EL (cell line): ENCODE measurements at places on chromosomes 2 and 18.

GRCh38 chr2:233289648-233290047, 18.0 kb upstream of the SAG start:
- DNase-seq, result no peak

- peak; percentile 32 for DNase-seq
These were observed 5.8 kb upstream of the DGUOK start for GRCh38 chr2:73920577-73921545.

DNA sequence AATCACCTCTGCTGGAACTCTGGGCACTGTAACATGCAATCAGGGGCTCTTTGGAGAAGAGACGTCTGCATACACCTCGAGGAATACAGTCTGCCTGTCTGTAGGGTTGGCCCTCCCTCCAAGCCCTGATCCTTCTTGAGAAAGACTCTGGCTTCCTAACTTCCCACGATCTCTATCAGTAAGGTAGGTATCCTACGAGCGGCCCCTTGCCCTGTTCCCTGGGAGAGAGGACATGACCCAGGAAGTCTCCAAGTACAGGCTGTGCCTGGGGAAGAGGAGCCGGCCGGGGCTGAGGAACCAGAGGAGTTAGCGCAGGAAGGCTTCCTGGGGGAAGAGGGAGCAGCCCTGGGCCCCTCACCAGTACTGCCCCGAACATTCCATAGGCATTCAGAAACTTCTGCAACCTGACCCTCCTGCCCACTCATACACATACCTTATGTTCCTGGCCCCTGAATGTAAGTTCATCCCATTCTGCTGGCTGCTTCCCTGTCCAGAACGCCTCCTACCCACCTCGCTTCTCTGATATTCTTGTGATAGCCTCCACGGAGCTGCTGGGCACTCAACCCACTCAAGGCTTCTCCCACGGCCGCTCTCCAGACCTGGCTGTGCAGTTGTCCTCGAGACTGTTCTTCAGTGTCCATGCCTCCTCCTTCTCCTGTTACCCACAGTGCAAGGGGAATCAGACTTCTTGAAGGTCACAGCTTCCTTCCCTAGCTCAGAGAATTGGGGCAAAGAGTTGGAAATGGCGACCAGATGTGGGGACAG, 116.1 kb downstream of the CYP26B1 start:
- no peak for DNase-seq

- peak; percentile 13 for DNase-seq
These were observed 179.2 kb downstream of the MEMO1 start for GRCh38 chr2:31831585-31831984.

GRCh38 chr2:25078170-25079049, 36.5 kb downstream of the EFR3B start:
- peak; percentile 67 for DNase-seq

DNA sequence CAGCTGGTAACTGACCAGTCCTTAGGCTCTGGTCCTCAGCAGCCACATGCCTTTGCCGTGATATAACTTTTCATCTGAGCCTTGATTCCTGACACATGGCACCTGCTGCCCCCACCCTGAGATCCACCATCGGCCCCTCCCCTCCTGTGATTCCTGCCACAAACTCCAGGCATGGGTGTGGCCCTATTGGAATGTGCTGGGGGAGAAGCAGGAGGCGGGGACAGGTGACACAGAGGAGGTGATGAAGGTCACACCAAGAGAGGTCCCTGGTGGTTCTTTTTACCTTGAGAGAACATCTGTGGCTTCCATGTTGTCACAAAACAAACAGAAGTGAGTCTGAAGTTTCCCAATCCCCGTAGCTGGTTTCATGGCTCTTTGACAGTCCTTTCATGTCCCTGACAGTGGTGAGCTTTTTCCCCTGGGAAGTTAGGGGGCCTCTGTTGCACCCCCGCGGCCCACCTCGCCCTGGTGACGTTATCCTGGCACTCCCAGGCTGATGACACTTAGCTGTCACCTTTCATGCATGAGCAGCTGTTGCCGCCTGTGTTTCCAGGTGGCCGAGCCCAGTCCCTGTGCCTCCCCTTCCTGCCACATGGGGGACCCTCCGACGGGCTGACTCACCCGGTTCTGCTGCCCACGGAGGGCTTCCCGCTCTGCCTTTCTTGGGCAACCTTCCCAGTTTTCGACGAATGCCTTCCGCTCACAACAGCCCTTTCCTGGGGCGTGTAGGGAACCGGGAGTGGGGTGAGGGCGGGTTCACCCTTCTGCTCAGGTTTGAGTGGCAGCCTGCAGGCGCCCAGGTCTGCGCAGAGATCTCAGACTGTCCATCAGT, 66.3 kb upstream of the GLI2 start:
- peak; percentile 33 for DNase-seq

GRCh38 chr2:174633623-174633930, 36.0 kb upstream of the WIPF1 start:
- peak; percentile 29 for DNase-seq

DNA sequence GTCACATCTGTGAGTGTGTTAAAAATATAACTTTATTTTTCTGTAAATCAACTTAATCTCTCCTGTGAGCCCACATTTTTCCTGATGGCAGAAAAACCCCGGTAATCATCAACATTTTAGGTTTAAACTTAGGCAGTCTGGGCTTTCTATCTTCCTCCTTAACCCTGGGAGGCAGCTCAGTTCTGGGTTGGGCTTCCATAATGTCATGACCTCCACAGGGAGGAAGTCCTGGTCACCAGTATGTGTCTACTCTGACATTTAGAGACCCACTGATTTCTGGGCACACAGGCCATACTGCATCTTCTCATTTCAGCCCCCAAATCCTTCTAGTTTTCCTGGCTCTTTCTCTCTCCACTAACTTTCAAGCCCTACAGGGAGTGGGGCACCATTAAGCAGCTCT, 181.2 kb downstream of the DYSF start:
- no peak for DNase-seq

GRCh38 chr18:23237524-23238151, 102.4 kb downstream of the CABLES1 start:
- peak; percentile 61 for DNase-seq

DNA sequence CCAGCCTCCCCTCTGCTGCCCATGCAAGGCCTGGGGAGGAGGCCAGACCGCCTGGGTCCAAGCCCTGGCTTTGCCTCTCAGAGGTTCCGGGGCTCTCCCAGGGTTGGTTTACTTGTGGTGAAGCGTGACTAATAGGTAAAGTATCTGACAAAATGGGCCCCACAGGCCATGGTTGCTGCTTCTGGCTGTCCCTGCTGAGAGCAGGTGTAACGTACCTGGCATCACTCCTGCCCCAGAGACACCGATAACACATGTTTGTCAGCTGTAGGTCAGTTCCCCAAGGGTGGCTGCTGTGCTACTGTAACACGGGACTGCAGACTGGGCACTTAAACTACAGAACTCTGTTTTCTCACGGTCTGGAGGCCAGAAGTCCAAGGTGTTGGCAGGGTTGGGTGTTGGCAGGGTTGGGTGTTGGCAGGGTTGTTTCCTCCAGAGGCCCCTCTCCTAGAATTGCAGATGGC, 34.1 kb downstream of the ODC1 start:
- peak; percentile 66 for DNase-seq

- DNase-seq, result no peak
These were observed 77.5 kb downstream of the VAPA start for GRCh38 chr18:9991011-9992000.

DNA sequence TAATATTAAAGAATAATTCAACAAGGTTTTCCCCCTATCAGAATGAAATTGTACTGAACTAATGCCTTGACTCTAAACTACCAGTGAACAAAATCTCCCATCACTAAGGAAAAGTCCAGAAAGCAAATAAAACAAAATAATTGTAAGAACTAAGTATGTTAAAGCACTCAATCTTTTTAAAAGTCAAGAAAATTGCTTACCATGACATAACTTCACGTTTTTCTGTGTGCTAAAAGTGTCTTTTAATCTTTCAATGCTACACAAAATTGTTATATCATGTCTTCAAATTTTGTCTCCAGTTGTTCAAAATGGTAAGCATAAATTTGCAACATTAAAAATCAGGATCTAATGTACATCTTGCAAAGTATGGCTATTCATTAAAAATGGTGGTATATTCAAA, 156.1 kb downstream of the BAZ2B start:
- no peak for DNase-seq

- DNase-seq, result peak; percentile 80
These were observed 4.3 kb downstream of the COL3A1 start for GRCh38 chr2:188978291-188979081.

GRCh38 chr2:51232027-51232426, 200.1 kb upstream of the NRXN1 start:
- no peak for DNase-seq
